ENCODE measurements at places on chromosomes 12 and 14.
A peak's percentile ranks its signal among the peaks of the same experiment; 100 is the strongest.

DNA sequence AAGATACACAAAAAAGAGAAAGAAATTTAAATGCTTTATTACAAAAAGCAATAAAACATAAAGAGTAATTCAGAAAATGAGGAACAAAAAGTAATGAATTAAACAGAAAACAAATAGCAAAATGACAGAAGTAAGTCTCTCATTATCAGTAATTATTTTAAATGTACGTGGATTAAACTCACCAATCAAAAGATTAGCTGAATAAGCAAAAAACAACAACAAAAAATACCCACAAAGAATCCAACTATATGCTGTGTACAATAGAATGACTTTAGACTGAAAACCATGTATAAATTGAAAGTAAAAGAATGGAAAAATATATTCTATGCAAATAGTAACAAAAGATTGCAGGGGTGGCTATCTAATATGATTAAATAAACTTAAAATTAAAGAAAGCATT, 1006.8 kb downstream of the SLC16A7 start:
- no peak for DNase-seq

- DNase-seq: no peak
These were observed 27.5 kb upstream of the JPH4 start for GRCh38 chr14:23605931-23606585.

GRCh38 chr14:74636424-74637177, 24.6 kb upstream of the LTBP2 start:
- no peak for DNase-seq

DNA sequence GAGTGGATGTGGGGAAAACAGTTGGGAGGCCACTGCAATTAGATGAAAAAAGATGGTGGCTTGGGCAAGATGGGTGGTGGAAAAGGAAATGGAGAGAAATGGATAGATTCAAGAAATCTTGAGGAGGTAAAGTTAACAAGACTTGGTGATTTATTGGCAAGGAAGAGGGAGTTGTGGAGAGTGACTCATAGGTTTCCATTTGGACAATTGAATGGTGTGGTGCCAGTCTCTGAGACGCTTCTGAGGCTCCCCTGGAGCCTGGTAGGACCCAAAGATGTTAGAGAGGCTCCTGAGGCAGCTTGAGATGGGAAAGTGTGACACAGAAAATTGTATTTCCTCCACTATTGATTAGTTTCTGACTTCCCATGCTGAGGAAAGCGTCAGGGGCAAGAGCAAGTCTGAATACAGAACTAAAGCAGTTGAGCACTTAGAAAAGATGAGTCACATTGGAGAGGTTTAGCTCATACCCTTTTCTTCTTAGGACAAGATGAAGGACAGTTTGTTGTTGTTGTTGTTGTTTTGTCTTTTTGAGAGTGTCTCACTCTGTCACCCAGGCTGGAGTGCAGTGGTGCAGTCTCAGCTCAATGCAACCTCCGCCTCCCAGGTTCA, 4.5 kb downstream of the PRPF40B start:
- no peak for DNase-seq

DNA sequence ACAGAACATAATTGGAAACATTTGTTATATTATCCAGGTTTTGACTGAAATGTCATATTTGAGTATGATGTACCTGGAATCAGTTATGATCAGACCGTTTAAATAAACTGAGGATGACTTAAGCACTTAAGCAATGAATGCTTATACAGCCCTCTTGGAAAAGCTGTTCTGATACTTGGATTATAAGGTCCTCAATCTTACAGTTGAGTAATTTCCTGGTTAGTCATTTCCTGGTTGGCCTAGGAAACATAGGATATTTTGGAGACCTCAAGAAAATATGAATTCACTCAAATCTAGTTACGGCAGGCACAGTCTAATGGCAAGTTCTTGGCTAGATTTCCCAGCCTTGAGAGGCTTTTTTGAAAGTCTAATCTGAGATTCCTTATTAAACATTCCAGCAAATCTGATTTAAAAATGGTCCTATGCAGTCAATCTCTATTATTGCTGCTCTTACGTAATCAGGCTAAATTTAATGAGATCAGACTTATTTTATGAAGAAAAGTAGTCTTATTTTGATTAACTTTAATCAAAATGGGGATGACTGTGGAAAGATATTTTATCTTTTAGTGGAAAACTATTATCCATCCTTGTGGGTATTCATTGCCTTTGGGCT, 447.2 kb downstream of the SNAPC1 start:
- DNase-seq: no peak

DNA sequence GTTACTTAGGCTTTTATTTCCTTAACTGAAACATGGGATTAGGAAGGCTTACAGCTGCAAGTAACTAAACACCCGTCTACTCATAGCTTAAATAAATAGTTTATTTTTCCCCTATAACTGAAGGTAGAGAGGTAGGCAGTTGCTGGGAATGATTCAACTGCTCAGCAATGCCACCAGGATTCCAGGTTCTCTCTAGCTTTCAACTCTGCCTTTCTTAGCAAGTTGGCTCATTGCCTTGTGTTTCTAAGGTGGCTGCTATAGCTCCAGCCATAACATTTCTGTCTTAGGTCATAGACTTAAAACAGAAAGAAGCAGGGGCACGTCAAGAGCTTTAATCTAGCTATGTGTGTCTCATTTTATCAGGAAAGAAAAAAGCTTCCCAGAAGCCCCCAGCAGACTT, 103.7 kb upstream of the MDM1 start:
- DNase-seq: no peak

DNA sequence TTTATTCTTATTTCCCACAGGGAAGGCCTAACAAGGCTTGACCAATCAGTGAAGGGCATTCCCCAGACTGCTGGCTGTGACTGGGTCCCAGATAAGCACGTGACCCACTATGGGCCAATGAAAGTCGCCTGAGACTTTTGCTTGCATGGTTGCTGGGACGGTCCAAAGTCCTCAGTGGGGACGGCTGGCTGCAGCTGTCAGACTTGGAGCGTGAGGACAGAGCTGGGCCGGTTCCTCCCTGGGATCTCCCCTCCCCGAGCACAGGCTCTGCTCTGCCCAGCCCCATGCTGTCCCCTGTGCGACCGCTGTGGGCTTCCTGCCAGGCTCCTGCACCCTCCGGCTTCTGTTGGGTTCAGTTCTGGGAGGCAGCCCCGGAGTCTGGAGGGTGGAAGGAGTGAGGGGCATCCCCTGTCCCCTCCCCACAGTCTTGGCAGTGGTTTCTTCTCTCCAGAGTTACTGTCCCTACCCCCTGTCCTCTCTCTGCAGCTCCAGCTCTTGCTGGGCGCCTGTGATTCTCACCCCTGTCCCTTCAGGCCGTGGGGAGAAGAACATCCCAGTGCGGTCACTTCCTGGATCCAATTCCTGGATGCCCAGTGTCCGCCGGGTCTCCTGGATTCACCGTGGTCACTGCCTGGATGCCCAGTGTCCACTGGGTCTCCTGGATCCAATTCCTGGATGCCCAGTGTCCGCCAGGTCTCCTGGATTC, 50.1 kb downstream of the GALNT9 start:
- DNase-seq: no peak

DNA sequence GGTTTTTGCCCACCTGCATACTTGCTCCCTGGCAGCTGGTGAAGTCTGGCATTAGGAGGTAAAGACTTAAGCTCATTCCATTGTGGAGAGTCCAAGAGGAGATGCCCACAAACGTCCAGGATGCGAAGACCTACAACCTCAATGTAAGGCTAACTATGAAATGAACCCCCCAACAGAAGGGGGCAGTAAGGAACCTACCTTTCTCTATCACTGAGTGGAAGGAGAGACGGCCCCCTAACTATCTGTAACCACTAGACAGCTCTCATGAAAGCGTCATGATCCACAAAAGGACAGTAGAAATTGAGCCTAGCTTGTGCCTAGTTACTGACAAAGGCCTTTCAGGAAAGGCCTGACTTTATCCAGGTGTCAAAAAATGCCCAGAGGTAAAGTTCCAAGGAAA, 55.3 kb downstream of the ZFYVE21 start:
- no peak for DNase-seq

DNA sequence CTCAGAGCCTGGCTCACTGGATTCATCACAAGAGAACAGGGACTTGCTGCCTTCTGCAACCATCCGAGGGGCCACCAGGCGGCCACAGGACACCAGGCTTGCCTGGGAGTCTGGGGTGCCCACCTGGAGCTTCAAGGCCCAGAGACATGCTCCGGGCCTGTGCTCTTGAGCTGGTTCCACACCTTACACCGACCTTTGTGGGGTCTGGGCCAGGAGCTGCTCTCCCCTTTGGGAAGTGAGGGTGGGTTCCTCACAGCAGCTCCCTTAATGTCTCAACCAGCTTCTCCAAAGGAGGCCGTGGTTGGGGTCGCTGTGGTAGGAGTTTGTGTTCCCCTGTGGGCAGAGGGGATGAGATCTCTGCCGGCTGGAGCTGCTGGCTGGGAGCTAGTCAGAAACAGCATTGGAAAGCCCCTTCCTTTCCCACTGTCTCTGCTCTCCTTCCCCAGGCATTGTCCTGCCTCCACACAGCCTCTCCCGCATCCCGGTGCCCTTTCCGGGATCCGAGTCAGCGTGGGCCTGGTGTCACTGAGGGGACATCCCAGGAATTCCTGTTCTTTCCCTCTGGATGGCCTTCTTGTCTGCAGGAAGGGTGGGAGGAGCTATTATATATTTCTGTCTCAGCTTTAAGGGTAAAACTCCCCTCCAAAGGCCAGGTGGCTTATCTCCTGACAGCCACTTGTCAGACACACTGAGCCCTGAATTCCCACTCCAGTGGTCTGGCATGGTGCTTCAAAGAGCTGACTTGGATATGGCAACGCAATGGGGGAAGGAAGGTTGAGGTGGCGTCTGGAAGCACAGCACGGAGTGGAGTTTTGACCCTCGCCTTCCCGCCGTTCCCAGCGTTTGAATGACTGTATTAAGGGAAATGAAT, 5.1 kb upstream of the PAPLN start:
- no peak for DNase-seq

GRCh38 chr14:56092763-56093162, 25.4 kb upstream of the PELI2 start:
- no peak for DNase-seq

GRCh38 chr12:59657266-59657665, 61.4 kb downstream of the SLC16A7 start:
- no peak for DNase-seq

GRCh38 chr12:229441-230191, 15.7 kb upstream of the SLC6A12 start:
- no peak for DNase-seq

DNA sequence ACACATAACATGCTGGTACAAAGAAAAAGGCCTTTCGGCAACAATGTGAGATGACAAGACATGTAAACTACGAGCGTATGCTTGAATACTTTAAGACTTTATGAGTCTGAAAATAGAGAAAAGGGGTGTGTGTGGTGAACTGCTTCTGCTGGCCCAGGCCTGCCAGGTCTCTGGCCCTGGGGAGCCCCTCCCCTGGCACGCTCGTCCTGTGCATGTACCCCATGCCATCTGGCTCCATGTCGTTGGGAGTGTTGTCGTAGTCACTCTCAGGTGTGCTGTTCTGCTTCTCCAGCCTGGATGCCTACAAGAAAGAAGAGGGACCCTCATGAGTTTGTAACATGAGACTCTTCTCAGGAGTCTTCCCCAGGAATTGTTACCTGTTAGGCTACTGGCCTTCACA, 38.9 kb downstream of the TCHP start:
- no peak for DNase-seq

DNA sequence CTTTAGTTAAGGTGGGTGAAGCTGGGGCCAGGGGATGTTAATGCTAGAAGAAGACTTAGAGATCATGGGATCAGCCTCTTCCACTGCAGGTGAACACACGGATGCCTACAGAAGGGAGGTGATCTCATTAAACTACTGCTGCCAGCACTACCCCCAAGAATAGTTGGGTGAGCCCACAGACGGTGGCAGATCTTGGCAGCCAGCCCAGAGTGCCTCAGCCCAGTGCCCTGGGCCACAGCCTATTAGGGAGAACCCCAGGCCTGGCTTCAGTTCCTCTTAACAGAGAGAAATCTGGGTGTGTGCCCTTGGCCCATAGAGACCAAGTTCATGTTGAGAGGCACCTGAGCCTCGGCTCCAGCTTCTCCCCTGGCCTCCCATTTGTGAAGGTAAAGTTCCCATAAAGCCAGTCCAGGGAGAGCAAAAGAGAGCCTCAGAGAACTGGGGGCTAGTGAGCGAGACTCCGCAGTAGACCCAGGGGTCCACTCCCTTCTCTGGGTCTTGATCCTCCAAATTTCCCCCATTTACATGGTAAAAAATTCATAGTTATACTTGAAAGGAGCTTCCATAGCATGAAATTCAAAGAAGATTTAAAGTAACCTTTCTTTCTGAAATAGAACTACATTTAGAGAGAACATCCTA, 125.0 kb upstream of the CCND2 start:
- peak; percentile 17 for DNase-seq

DNA sequence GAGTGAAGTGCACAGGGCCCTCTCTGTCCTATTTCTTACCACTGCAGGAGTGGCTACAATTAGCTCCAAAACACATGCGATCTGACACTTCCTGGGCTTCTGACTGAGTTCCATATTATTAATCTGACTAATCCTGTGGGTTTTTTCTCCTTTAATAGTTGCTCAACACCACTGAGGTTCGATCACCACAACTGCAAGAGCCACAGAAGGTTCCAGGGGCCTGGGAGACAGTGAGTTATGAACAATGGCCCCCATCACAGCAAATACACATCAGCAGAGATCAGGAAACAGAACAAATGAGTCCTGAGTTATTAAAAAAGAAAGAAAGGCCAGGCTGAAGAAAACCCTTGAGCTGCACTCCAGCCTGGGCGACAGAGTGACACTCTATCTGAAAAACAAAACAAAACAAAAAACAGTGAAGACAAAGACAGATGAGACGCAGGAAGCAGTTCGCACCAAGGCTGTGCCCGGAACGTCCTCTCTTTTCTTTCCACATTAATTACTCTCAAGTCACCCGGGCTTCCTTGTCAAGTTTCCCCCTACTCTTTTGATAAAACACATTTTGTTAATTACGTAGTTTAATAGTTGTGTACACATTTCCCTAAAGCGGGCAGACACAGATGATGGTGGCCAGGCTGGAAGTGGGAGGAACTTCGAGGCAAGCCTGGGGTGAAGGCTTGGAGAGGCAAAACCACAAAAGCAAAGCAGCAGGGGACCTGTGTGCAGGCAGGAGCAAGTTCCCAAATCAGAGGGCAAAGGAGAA, 42.7 kb downstream of the CDC42BPB start:
- no peak for DNase-seq

DNA sequence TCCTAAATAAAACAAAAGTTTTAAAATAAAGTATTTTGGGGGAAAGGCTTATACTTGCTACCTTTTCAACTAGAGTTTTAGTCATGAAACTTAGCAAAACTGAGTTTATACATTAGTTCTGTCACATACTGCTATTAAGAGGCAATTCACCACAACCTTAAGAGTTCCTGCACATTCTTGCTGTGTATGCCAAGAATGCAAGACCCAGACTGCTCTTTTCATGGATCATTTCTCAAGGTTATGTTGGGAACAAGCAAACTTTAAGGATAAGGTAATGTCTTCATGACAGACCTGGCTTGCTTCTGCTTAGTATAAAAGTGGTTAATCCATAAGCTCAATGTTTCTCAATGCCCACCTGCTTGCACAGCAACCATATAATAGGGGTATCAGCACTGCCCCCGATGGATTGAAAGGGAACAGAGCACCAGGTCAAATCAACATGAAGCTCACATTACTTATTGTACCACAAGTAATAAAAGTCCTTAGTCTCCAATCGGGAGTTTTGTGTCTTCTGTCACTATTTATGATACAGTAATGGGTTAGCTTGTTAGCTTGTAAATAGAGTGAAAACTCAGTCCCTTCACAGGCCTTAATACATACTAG, 67.6 kb downstream of the KIF21A start:
- DNase-seq: no peak
